Esophagus mucosa (tissue), 1 donor: ENCODE measurements at places on chromosomes 11 and 22.

DNA sequence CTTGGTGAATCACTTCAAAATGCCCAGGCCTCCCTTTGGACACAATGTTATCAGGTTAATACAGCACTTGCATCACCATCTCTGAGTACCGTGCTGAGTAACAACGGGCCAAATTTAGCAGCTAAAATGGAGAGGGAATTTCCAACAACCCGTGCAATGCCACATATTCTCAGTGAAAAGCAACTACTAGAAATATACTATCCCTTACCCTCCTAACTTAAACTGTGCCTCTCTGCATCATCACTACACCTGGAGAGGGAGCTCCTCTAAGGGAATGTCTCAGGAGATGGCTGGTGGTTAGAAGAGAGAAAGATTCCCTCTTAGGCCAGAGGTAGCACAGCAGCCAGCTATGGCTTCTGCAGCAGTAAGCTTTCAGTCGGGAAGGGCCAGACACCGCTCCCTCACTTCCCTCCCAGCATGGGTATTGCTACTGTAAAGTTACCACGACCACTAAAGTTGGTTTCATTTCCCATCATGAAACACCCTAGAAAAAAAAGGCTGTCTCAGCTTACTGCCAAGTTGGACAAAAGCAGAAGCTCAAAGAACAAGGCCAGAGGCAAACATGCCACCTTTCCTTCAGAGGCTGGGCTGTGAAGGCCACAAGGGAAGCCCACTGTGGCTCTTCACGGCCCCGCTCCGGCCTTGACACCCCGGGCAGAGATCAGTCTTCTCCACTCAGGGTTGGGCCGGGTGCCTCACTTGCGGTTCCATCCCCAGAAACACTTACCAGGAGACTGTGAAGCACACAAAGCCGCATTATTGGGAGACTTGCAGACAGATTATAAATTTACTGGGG lies 3.9 kb downstream of the MAML2 start:
- no peak for ATAC-seq

DNA sequence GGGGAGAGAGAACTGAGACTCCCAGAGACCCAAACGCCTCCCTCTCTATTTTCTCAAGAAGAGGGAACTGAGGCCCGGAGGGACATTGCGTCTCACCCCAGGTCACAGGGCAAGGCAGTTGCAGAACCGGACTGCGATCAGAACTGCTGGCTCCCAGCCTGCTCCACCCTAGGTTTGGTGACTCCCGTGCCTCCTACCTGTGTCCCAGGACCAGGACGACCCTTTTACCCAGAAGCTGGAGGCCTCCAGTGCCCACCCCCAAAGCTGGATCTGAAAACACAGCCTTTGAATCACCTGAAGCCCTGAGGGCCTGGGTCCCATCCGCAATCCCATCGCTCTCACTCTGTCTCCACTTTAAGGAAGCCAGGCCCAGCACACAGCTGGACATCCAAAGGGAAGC lies 1.4 kb downstream of the GSTT4 start:
- ATAC-seq, result no peak

- ATAC-seq, result no peak
Observed at GRCh38 chr11:131229221-131229620, 141.2 kb upstream of the NTM start.

GRCh38 chr22:44118645-44119315 lies 61.9 kb upstream of the PARVG start:
- ATAC-seq, result no peak

DNA sequence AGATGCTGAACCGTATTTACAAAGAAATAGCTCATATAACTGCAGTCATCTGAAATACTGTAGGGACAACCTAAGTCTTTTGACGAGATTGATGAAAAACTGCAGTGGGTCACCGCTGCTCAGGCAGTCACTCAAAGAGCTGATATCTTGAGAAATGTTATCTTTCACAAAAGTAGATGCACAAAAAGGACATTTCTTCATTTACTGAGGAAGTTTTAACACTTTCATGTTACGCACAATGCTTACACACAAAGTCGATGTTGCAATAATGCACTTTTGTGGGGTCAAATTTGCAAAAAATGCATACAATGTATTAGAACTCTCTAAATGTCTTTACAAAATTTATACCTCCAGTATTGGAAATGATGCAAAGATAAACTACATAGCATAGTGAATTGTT lies 16.2 kb upstream of the OR10V1 start:
- no peak for ATAC-seq

GRCh38 chr11:112178428-112178827 lies 3.1 kb downstream of the BCO2 start:
- no peak for ATAC-seq

DNA sequence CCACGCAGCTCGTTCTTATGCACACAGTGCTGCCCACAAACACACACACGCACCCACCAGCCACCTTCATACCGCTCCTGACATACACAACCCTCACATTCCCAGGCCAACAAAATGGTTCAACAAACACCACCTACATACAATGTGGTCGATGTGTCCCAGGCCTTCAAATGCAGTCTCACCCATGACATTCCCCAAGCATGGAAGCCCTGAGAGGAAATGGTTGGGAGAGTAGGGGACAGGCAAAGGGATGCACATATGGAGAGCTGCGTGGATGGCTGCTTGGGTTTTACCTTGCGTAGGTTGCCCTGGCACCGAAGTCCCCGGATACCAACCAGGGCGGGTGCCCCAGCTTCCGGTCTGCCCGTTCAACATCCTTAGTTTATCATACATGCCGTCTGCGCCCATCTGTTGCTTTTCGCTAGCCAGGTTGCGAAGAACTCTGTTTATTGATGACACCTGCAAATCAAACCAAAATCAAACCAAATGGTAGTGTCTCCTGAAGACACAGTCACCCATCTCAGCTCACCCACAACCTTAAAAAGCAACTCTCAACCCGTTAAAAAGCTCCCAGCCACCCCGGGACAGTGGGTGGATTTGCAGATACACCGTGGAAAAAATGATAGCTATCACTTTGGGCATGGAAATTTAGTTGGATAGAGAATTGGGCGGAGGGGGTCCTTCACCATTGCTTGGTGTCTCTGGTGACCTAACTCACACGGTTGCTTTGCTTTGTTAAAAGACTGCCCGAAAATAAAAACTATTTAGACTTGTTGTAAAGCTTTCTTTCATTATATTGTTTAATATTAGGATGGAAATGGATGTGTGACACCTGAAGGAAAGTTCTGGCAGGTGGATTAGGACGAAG lies 10.5 kb downstream of the PAX6 start:
- ATAC-seq, result no peak

DNA sequence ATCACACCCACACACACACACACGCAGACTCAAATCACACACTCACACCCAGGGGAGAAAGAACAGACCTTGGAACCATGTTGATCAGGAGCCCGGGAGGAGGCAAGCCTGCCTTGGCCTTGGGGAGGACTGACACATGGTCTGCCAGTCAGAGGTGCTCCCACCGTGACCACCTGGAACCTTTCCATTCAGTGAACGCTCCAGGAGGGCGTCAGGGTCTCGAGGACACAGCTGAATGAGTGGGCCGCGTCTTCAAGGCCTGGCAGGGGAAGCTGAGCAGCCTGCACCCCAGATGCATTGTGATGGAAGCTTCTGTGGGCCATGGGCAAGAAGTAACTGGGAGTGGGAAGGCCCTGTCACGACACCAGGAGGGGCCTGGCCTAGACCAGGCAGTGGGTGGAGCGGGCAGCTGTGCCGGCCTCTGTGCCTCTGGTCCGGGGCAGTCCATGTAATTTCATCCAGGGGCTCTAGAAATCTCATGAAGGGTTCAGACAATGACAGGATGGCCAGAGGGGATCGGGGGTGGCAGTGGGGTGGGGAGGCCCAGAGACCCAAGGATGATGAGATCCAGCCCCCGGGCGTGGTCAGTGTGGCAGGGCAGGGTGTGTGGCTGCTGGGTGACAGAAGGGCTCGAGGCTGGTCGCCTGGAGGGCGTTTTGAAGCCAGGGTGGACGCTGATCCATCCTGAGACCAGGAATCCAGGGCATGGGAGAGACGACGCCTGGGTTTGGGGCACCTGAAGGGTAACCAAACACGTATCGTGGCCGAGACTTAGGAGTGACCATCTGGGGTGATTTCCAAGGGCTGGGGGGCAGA lies 53.7 kb downstream of the IGF2 start:
- no peak for ATAC-seq

DNA sequence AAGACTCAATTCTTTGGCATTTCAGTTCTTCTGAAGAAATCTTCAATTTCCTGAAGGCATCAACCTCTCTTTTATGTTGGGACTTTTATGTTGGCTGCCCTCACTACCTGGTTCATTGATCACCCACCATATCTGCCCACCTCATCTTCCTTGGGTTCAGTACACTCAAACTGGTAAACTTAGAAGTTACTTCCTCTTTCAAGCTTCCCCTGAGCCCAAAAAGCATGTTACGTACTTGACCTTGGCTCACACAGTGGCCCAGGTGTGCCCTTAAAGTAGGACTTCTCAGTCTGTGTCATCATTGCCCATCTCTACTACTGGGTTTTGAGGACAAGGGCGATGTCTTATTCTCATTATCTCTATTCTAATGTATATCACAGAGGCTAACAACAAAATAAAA lies 86.1 kb downstream of the GRIA4 start:
- no peak for ATAC-seq

DNA sequence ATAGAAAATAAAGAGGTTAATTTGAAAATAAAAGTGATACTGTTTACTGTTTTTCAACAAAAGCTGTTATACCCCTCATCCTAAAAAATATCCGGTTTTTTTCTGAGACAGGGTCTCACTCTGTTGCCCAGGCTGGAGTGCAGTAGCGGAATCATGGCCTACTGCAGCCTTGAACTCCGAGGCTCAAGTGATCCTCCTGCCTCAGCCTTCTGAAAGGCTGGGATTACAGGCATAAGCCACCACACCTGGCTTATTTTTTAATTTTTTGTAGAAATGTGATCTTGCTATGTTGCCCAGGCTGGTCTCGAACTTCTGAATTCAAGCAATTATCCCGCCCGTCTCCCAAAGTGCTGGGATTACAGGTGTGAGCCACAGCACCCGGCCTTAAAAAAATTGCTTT lies 35.7 kb downstream of the ALG9 start:
- ATAC-seq, result no peak

DNA sequence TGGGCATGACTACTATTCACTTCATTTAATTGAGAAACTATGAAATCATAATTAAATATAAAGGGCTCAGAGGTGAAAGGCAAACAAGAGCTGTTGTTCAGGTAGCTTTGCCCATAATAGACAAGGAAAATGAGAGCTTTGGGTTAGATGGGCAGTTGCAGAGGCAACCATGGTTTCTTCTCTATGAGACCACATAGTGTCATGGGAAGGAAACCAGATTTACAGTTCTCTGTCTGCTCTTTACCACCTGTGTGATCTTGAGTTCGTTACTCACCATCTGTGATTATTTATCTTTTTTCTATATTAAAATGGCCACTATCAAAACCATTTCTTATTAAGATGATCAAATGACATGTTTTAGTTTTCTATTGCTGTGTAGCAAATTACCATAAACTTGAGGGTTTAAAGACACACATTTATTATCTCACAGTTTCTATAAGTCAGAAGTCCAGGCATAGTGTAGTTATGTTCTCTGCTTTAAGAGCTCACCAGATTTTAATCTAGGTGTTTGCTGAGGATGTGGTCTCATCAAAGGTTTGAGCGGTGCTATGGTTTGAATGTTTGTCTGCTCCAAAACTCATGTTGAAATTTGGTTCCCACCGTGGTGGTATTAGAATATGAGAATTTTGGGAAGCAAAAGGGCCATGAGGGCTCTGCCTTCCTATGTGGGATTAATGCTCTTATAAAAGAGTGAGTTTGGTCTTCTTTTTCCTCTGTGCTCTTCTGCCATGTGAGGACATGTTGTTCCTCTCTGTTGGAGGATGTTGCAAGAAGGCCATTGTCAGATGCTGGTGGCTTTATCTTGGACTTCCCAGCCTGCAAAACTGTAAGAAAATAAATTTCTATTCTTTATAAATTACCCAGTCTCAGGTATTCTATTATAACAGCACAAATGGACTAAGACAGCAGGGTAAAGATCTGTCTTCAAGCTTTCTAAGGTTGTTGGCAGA lies 38.2 kb downstream of the OR2AG2 start:
- no peak for ATAC-seq

- no peak for ATAC-seq
Observed at GRCh38 chr11:16749666-16750065, 11.2 kb downstream of the C11orf58 start.

DNA sequence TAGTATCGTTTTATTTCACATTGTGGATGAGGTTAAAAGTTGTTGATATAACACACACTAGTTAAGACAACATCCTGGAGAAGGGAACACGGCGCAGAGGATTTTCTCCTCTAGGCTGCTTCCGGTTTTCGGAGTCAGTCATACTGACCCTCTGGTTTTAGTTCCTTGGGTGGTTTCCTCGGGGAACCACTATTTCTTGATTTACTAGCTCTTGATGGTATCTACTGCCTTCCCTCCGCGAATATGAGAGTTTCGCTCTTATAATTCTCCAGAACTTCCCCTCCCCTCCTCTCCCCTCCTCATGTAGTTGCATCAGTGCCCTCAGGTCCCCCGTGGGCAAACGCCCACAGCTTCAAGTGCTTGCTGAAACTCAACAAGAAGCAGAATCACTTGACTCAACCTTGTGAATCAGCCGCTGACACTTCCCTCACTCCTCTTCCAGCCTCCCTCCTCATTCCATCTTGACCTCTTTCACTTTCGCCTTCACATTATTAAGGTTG lies 15.9 kb upstream of the APOBEC3A start:
- no peak for ATAC-seq

- ATAC-seq, result no peak
Observed at GRCh38 chr11:35711173-35711910, 48.8 kb downstream of the TRIM44 start.

- no peak for ATAC-seq
Observed at GRCh38 chr11:100902454-100903141, 215.5 kb downstream of the ARHGAP42 start.

DNA sequence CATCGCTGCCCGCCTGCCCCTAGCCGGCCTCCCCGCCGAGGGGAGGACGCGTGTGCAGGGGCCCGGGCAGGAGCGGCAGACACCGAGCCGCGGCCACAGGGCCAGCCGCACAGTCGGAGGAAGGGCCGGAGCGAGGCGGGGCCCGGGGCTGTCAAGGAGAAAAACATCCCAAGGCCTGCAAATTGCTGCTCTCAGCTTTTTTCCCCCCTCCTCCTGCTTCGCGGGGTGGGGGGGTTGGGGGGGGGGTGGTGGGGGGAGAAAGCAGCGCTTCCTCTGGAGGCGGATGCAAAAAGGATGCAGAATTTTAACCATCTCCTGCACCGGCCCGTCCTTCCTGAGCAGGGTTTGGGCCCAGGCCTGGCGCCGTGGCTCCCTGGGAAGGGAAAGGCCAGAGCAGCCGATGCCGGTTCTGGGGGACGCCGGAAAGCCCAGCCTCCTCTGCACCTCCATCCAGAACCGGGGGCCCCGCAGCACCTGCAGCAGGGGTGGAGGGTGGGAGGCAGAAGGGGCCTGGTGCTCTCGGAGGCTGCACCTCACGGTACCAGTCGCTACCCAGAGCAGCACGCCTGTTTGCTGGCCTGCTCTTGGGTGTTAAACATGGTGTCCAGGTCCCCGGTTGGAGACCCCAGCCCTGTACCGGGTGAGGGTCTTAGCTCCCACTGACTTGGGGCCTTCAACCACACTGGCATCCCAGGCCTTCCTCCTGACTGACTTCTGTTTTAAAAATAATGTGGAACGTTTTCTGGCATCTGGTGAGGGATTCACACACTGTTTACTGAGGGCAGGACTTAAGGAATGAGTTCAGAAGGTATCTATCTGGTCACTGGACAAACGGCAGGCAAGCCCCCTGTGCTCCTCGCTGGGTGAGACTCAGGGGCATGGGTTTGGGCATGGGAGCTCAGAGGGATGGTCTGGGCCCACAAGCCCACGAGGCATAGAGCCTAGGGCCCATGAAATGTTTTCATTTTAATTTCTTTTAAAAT lies 77.4 kb upstream of the WNT7B start:
- ATAC-seq, result peak; percentile 14

GRCh38 chr11:1504138-1504537 lies 17.6 kb upstream of the MOB2 start:
- no peak for ATAC-seq

- ATAC-seq, result no peak
Observed at GRCh38 chr11:45947885-45948284, 25.4 kb downstream of the LARGE2 start.
